Hindlimb muscle (tissue), 1 donor: ENCODE measurements at places on chromosomes 6 and 20. TPM values are rescaled to one million over a fixed set of nuclear protein-coding genes. Genes with fewer than 3 reads are reported as not detected.

The MOG gene
- polyA plus RNA-seq: not detected

The TRIM40 gene
- not detected for polyA plus RNA-seq

The GTSF1L gene
- not detected for polyA plus RNA-seq

The STMND1 gene
- not detected for polyA plus RNA-seq

The SLC13A3 gene
- 3.1 TPM for polyA plus RNA-seq

The OTOR gene
- not detected for polyA plus RNA-seq

The RSPH4A gene
- polyA plus RNA-seq: 0.50 TPM

The PCSK2 gene
- 0.71 TPM for polyA plus RNA-seq

GRCh38 chr20:38859070-38859690, 53.7 kb downstream of the PPP1R16B start:
- DNase-seq: no peak

- DNase-seq: no peak
Measured at GRCh38 chr6:61886608-61887259, 399.3 kb downstream of the KHDRBS2 start.

DNA sequence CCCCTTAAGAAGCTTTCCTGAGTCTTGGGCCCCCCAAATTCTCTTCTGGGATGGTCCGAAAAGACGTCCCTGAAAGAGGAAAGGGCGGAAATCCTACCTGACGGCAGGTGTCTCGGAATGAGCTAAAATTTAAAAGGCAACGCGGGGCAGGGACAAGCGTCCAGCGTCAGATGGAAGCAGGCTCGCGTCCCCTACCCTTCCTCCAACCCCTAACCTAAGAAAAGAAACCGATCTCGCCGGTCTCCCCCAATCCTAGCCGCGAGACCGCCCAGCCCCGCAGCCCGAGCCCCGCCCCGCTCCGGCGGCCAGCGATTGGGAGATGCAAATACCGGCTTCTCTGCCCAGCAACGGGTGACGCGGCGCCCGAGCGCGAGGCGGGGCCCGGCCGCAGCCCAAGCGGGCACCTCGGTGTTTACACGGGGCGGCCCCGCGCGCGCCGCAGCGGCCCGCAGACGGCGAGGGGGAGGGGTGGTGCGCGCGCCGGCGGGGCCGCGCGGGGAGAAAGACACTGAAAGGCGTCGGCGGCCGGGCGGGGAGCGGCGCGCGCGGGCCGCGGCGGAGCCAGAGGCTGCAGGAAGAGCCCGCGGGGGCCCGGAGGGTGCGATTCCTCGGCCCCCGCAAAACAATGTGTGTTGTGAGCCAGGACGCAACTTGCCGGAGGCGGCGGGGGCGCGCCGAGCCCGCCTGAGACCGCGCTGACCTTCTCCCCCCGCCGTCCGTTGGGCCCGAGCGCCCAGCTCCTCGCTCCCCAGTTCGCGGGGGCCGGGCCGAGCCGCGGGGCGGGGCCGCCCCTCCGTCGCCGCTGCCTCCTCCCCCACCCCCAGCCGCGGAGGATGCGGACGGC, at the start of gene SOX12:
Gene SOX12 (plus strand): TSS at position 508 of the 844 bp plus-strand sequence. CDS start 373 bp downstream, outside the sequence.
- DNase-seq: peak; percentile 95

GRCh38 chr6:165012183-165012582, 297.2 kb downstream of the C6orf118 start:
- no peak for DNase-seq

GRCh38 chr20:23222531-23223200, 127.9 kb upstream of the NXT1 start:
- no peak for DNase-seq

DNA sequence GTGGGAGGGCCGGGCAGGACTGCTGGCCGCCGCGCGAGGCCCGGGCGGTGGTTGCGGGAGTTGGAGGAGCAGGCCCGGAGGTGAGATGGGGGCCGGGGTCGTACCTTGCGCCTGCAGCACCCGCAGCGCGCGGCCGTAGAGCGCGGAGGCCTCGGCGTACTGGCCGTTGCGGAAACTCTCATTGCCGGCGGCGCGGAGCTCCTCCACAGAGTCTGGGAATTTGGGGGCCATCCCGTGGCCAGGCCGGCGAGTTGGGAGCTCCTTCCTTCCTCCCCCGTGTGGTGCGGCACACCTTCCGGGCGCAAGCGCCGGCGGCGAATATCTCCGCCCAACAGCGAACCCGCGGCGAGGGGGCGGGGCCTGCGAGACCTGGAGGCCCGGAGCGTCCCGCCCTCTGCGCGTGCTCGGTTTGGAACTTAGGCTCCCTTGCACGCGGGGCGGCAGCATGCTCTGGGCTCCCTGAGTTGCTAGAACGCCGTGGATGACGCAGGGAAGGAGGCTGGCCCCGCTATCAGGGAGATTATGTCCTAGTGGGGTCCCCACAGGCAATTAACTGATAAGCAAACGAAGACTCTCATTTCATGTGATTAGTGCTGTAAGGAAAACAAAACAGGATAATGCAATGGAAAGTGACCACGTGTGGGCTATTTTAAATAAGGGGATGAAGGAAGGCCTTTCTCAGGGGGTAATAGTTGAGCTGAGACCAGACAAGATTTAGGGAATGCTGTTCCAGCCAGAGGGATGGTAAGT, at the start of gene TOMM34:
Gene TOMM34 (minus strand): TSS at position 295 of the 750 bp plus-strand sequence. CDS start 64 bp downstream, at position 231.
- DNase-seq: peak; percentile 93

DNA sequence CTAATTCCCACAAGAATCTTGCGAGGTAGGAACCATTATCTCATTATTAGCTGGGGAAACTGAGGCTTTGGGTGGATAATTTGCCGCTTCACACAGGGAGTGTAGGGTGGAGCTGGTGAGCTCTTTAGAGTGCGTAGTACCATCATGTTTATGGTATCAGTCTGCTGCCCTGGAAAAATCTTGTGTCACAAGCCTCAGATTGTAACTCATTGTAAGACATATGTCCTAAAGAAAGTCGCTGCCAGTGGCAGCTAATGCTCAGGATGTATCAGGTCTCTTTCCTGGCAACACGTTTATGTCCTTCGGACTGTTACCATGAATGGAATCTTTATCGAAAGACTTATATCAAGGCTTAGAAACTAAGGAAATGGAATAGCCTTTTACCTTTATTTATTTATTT, 1.9 kb downstream of the ZFAND3 start:
- DNase-seq: no peak

DNA sequence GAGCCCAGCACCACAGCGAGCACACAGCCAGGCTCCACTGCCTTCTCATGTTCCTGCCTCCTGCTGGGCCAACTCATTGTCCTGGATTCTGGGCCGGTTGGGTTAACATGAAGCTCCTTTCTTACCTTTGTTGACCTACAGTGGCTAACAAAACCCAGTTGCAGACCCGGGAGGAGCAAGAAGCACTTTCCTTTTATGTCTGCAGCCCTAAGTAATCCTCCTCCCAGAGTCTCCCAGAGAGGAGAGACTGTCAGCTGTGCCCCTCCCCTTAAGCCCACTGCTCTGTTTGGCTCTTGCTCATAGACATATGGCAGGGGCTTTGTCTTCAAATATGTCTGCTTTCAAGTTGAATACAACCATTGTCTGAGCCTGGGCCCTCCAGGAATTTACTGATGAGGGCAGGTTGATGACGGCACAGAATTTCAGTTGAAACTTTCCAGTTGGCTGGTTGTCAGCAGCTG, 55.2 kb downstream of the PSMB1 start:
- DNase-seq: no peak

DNA sequence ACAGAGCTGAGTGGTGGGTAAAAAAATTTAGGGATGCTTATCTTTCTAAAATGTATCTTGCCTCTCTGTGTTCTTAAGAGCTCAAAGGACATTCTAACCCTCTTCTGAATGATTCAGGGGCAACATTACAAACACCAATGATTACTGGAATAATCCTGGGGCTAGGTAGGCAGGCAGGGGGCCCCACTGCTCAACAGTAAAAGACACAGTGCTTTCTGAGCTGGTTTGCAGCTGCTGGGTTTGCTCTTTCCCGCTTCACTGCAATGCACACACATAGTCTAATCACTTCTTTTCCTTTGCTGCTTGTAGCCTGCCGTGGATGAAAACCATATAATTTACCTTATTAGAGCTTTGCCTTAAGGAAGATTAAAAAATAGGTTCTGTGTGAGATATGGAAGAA, 23.9 kb downstream of the CLDN20 start:
- DNase-seq: no peak

GRCh38 chr20:43984587-43984986, 69.9 kb downstream of the TOX2 start:
- no peak for DNase-seq

- no peak for DNase-seq
Measured at GRCh38 chr20:48850977-48851299, 23.1 kb upstream of the PREX1 start.

DNA sequence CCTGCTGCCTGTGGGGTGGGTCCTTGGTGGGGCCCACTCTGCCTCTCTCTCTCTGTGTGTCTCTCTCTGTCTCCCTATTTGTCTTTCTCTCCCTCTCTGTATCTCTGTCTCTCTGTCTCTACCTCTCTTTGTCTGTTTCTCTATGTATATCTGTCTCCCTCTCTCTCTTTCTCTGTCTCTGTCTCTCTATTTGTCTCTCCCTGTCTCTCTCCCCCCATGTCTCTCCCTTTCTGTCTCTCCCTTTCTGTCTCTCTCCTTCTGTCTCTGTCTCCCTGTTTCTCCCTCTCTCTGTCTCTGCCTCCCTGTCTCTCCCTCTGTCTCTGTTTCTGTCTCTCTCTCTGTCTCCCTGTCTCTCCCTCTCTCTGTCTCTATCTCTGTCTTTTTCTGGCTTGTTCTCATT, 353.2 kb downstream of the CDH4 start:
- DNase-seq: no peak

DNA sequence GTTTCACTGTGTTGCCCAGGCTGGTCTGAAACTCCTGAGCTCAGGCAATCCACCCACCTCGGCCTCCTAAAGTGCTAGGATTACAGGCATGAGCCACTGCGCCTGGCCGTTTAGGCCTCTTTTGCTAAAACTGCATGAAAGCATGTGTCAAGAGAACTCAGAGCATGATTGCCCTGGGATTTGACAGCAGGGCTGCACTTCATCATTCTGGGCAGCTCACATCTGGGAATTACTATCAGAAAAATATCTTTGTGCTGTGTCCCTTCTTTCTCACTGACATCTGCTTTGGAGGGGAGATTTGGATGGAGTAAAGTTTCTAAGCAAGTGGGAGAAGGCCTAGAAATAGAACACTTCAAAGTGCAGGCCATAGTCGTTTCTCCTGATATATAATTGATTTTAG, 59.6 kb upstream of the EIF2S2 start:
- DNase-seq: no peak

DNA sequence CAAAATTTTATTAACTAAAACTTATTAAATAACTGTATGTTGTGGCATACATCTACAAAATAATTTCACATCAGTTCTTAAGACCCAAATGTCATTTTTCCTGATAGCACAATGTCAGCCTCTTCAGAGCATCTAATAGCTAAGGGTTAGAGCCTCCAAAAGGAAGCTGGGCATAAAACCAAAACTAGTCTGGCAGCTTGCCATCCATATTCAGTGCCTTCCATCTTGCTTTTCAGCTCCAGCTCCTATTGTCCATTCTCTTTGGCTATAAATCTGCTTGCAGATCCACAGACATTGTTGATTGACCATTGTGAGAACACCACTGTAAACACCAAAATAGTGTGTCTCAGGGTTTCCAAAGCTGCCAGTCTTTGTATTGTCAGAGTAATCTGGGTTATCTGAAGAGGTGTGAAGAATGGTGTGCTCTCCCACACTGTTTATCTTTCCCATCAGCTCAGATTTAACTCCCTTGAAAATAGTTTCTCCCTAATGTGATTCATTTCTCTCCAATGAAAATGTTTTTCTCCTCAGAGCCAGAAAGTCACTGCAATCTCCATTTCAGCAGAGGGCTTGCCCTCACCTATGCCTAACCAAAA, 154.8 kb upstream of the KCNQ5 start:
- DNase-seq: no peak

- DNase-seq: no peak
Measured at GRCh38 chr6:113809826-113810225, 47.3 kb upstream of the MARCKS start.

DNA sequence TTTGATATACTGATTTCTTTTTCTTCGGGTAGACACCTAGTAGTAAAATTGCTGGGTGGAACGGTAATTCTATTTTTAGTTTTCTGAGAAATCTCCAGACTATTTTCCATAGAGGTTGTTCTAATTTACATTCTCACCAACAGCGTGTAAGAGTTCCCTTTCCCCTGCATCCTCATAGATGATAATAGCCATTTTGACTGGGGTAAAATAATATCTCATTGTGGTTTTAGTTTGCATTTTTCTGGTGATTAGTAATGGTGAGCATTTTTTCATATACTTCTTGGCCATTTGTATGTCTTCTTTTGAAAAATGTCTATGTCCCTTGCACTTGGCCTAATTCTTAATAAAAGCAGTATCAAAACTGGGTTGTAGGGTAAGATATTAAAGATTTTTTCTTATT, 148.9 kb upstream of the SIM1 start:
- DNase-seq: no peak

DNA sequence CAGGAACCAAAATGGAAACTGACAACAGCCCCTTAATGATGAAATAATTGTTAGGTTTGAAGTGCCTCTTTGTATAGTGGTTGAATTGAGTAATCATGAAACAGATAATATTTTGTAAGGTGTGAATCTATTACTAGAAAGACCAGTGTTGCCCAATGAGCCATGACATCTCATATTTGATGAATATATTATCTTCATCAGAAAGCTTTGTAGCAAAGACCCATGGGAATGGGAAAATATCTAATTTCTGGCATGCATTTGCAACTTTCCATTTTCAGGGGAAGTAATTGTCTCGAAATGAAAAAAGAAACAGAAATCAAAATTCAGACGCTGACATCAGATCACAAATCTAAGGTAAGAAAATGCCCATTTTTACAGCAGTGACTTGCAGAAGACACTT, 57.3 kb upstream of the LAMP5 start:
- DNase-seq: no peak

DNA sequence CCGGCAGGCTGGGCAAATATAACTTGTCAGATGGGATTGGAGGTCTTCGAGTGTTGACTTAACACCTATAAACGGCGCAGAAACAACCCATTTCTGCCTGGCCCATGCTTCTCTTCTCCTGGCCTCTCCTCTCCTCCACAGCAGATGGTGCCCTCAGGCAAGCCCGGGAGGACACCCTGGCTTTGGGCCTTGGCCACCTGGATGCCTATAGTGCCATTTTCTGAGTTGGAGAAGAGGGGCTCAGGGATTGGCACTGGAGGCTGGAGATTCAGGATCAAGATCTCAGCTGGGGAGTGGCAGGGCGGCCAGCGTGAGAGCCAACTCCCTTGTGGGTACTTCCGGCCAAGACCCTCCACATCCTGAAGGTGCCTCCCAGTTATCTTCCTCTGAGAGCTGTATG, 211.9 kb upstream of the PMEPA1 start:
- no peak for DNase-seq

GRCh38 chr20:20489054-20489453, 121.2 kb downstream of the INSM1 start:
- DNase-seq: no peak

DNA sequence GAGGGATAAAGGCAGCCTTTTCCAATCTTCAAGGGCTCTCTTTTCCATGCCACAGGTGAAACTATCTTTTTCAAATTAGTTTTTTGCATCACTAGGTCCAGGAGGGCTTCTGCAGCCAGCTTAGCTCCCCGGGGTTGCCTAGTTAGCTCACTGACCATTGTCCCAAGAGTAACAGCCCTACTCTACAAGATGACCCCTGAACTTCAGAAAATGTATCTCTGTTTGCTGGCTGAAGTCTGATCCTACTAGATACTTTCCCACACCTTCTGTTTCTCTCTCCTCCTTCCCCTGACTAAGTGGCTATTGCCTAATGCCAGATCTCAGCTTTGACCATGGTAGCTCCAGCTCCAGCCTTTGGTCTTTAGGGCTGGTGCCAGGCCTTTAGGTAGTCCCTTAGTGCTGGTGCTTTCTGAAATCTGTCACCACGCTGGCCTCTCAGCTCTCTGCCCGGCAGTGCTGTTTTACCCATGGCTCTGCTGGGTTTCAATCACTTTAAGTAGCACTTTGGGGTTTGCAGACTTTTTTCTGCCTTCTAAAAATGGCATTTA, 255.1 kb downstream of the RNGTT start:
- DNase-seq: no peak

GRCh38 chr20:20442466-20442865, 74.6 kb downstream of the INSM1 start:
- no peak for DNase-seq
